ENCODE measurements at places on chromosomes 6 and 20.

- no peak for DNase-seq
Measured at GRCh38 chr6:139852488-139853140, 478.2 kb upstream of the CITED2 start.

- no peak for DNase-seq
Measured at GRCh38 chr6:42390228-42390934, 61.3 kb downstream of the TRERF1 start.

- no peak for DNase-seq
Measured at GRCh38 chr20:41037179-41037578, 8.6 kb downstream of the TOP1 start.

GRCh38 chr6:33029328-33030184 lies 20.2 kb upstream of the HLA-DOA start:
- DNase-seq: no peak

DNA sequence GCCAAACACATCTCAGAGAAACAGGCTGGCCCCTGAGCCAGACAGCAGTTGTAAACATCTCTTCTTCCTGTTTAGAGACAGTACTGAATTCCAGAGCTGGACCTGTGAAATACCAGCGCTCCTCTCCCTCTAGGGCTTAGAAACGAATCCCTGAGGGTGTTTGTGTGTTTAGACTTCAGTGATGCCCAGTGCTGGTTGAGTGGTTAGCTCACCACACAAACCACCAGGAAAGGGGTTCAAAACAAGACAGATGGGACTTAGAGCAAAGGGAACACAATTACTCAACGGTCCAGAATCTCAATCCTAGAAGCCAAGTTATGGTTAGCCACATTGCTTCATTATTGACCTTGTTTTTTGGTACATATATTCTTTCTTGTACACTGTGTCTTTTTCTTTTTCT lies 108.7 kb upstream of the TMEM170B start:
- DNase-seq: no peak

DNA sequence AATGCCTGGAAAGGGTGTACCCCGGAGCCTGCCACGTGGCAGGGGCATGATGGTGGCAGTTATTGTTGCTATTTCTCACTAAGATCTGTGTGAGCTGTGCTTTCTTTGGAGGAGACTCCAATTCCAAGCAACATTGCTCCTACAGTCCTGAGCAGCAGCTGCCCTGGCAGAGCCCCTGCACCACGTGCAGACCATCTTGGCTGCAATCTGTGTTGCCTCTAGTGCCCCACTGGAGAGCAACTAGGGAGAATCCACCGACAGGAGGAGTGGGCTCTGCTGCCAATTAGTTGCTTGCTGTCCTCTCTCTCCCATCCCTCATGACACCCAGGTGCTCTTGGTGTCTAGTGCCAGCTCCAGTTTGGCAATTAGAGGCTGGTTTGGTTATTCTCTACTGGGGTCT lies 116.0 kb downstream of the PXDC1 start:
- DNase-seq: no peak

- DNase-seq: peak; percentile 19
Measured at GRCh38 chr6:15244620-15245360, 1.1 kb upstream of the JARID2 start.

DNA sequence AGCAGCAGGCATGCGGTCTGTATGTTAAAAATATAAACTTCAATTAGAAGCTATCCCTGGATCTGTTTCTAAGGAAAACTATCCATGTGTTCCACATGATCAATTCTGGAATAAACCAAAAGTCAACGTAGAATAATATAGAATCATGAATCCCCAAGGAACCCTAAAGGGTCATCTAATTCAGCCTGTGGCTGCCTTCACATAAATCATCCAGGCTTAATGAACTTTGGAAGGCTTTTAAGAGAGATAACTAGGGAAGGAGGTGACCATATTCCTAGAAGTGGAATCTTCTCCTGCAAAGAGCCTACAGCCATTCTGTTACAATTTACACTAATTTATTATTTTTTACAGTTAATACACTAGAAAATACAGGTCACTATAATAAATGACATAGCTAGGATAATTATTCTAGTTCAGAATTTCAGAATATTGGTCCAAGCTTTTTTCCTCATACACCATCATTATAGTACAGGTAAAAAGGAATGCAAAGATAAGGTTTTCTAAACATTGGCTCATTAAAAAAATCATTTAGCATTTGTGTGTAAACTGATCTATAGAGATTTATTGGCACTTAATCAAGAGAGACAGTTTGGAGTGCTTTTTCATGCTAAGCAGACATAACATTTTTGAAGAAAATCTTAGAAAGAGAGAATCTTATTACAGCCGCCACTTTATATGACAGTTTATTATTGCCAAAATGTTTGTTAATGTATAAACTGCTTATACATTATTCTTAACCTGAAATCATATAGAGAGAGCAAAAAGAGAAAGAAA lies 851.2 kb downstream of the PHF3 start:
- DNase-seq: no peak

DNA sequence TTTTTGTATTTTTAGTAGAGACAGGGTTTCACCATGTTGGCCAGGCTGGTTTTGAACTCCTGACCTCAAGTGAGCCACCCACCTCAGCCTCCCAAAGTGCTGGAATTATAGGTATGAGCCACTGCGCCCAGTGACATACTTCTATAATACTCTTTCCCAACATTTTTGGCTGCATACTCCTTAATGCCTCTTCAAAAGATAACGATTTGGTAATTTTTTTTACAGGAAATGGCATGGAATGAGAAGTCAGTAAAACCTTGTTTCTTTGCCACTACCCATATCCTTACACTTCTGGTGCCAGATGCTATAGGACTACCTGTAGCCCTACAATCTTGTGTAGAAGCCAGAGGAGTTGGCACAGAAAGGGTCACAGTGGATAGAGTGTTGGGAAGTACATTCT lies 41.4 kb upstream of the SGK1 start:
- DNase-seq: no peak

GRCh38 chr20:46357030-46357514 lies 48.8 kb upstream of the CDH22 start:
- no peak for DNase-seq

- DNase-seq: no peak
Measured at GRCh38 chr6:156794546-156795354, 17.6 kb downstream of the ARID1B start.

- DNase-seq: no peak
Measured at GRCh38 chr6:6629402-6629801, 40.9 kb downstream of the LY86 start.

GRCh38 chr20:17345321-17345720 lies 118.5 kb downstream of the PCSK2 start:
- no peak for DNase-seq

DNA sequence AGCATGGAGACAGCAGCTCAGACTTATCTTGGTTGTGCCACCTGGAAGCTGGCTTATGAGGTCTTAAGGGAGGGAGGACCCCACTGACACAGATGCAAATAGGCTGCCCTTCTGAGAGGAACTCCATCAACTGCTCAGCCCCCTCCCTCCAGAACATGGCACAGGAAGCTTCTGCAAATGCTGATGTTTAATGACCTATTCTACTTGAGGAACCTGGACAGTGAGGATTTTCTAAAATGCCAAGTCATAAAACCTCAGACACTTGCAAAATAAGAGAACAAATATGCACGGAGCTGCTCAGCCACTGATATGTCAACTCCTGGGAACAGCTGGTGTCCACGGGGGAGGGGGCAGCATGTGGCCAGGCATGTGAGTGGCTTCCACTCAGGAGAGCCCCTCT lies 3.5 kb downstream of the CST9 start:
- DNase-seq: no peak

DNA sequence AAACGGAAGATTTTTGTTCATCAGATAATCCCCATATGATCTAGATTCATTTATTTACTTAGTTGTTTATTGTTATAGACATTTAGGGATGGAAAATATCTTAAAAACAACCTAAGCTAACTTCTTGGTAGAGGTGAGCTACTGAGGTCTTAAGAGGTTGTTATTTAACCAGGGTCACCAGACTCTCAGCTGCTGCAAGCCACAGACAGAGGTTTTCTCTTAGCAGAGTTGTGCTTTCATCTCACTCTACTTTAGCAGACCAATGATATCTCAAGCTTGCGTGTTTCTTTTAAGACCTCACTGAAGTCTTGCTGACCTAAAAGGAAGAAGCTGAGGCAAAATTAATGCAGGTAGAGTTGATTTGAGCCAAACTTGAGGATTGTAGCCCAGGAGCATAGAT lies 43.6 kb downstream of the NCOA7 start:
- DNase-seq: no peak

GRCh38 chr20:39849664-39850063 lies 839.4 kb downstream of the MAFB start:
- DNase-seq: no peak

DNA sequence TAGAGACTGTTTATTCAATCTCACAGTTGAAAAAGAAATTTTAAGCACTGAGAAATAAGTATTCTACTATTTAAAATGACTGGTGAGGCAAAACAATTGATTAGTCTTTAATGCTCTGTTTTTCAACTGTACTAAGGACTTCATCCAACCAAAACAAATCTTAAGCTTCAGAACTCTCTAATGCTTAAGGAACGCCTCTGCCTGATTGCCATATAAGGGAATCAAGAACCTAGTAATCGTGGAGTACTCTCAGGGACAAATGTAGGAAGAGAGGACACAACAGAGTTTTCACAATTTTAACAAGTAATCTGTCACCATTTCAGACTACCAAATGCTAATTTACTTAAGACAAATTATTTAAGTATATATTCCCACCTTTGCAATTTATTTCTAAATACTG lies 16.1 kb downstream of the FBXO30 start:
- no peak for DNase-seq

- no peak for DNase-seq
Measured at GRCh38 chr20:41424546-41424945, 57.9 kb upstream of the EMILIN3 start.

DNA sequence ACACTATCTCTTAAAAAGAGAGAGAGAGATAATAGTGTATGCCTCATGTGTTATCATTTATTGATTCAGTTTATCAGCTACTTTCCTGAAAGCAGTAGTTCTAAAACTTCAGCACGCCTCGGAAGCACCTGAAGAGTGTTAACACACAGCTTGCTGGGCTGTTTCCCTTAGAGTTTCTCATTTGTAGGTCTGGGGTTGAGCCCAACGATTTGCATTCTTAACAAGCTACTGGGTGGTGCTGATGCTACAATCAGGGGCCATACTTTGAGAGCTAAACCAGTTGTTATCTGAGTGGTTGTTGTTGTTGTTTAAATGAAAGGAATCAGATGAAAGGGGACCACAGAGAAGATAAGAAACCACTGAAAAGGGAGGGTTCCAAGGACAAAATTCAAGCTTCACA lies 32.6 kb downstream of the SIM1 start:
- no peak for DNase-seq

- DNase-seq: no peak
Measured at GRCh38 chr20:60857708-60858107, 394.4 kb upstream of the CDH4 start.

GRCh38 chr20:34715384-34715783 lies 11.2 kb downstream of the TP53INP2 start:
- DNase-seq: no peak

DNA sequence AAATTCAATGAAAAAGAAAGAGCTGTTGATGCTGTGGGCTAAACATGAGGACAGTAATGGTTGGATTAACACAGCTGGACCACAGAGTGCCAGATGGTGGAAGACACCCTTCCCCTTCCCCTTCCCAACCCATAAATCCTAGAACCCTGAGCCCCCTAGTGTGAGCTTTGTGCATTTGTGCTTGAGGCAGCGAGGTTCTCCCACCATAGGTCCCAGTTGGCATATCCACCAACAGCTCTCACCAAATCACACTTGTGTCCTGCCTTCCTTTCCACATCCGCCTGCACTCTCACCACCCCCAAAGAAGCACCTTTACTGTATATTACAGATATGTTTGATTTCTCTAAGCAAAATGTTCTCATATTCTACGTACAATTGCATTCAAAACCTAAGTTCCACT lies 32.8 kb upstream of the HBS1L start:
- no peak for DNase-seq

- DNase-seq: no peak
Measured at GRCh38 chr6:90082847-90083246, 188.6 kb downstream of the GJA10 start.

- no peak for DNase-seq
Measured at GRCh38 chr20:263701-264100, 6.2 kb downstream of the DEFB132 start.

GRCh38 chr20:54305421-54305820 lies 97.5 kb downstream of the PFDN4 start:
- DNase-seq: no peak

- no peak for DNase-seq
Measured at GRCh38 chr6:143205585-143205984, 144.9 kb downstream of the AIG1 start.

DNA sequence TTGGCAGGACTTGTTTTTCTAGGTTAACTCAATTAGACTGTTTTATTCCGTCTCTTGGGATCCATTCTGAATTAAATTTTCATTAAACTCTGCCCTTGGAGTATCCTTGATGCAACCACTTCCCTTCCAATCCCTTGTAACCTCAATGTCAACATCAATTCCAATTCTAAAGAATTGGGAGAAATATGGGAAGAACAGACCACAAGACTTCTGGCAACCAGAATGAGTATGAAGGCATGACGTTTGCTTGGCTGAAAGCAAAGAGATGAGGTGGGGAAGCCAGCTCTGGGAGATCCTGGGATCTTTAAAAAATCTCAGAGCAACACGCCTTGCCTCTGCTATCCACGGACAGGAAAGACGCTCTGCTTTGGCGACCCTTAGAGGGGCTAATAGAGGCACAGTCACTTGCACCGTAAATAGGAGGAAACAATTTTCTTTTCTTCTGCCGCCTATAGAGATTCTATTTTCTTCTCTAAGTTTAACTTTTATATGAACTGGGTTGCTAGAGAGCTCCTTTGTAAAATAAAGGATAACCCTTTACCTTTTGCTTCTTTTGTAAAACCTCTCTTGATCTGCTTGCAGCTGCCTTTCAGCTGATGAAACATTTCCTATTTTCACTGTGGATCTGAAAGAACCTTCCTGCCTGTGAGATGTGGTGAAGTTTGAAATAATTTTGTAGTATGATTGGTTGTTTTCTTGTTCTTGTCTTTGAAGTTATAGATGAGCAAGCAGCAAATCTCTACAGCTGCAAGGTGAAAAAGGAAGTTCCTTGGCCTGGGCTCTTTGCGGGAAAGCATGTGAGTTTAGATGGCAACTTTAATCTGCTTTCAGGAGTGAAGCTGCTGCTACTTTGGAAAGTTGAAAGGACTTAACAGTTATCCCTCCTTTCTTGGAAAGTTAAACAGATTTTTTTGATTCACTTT lies at the start of gene ASIP:
Gene ASIP (plus strand): TSS at position 731 of the 923 bp plus-strand sequence. CDS start 18,952 bp downstream, outside the sequence.
- no peak for DNase-seq

DNA sequence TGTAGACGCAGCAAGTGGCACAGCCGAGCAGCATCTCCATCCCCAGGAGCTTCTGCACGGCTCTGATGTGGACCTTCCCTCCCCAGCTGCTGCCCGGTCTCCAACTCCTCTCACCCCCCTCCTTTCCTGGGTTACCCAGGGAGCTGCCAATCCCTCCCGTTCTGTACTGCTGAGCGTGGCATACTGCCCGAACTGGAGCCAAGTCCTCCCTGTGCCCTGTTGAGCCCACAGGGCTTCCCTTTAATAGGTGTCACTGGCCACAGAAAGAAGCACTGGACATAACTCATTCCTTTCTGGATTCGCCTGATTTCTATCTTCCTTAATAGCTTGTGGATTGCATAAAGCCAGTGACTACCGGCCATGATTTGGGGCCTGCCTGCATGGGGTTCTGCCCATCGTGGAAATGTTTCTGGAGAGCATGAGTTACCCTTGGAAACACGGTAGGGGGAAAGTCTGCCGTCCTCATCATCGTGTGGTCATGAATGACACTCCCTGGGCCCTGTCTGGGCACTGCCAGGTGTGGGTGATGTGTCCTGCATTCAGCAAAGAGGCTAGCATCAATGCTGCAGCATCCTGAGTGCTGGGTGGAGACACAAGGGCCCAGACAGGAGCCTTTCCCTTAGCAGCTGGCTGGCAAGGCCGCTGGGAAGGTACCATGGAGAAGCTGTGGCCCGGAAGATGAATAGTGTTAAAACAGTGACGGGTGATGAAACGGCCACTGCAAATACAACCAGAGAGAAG lies 189.7 kb downstream of the SYNDIG1 start:
- DNase-seq: no peak

Measured in NCI-H2107 (cell line).